ENCODE measurements at places on chromosomes 2 and 18. TPM values are rescaled to one million over a fixed set of nuclear protein-coding genes. Genes with fewer than 3 reads are reported as not detected.

DNA sequence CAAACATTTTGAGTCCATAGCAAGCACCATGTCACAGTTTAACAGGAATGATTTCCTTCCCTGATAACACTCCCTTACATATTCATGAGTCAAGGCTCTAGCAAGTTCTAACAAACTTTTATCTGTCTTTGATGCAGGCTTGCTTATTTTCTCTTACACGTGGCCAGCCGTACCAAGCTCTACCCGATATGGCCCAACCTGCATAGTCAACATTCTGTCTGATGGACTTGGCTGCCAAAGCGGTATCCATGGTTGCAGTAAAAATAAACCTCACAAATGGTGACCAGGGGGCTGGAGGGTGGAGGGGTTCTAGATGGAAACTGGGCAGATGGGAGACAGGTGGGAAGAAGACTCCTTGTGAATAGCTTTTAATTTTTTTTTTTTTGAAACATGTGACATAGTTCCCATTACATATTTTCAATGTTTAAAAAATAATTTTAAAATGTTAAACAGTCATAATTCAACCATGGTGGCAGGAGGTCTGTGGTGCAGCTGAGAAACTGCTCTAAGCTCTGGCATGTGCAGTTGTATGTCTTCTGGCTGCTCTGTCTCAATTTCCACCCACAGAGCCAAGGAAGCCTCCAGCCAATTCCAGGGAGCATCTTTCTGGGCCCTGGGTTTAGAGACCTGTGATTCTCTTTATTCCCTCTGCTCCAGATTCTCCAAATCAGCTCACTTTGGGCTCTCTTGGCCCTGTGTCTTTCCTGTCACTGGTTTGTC is 20.7 kb upstream of the CXCR1 start:
- no peak for DNase-seq

GRCh38 chr18:23266717-23267446 is 131.6 kb downstream of the CABLES1 start:
- no peak for DNase-seq

DNA sequence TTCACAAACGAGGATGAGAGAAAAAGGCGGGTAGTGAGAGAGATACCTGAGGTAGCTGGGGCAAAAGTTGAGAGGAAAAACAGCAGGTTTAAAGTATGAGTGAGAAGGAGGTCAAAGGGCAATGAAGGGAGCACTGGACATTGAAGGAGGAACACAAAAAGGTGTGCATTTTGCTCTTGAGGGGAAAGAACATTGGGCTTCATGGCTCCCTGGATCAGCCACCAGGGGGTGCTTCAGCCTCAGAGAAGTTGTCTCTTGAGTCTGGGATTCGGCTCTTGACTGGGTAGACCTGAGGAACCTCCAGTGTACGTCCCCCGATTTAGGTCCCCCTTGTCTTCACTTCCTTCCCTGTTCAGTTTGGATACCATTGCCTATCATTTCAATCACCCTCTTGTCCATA is 128.5 kb downstream of the RAPGEF4 start:
- no peak for DNase-seq

- no peak for DNase-seq
Observed at GRCh38 chr2:209680596-209680995, 91.0 kb upstream of the UNC80 start.

- no peak for DNase-seq
Observed at GRCh38 chr2:129069875-129070594, 751.4 kb upstream of the HS6ST1 start.

DNA sequence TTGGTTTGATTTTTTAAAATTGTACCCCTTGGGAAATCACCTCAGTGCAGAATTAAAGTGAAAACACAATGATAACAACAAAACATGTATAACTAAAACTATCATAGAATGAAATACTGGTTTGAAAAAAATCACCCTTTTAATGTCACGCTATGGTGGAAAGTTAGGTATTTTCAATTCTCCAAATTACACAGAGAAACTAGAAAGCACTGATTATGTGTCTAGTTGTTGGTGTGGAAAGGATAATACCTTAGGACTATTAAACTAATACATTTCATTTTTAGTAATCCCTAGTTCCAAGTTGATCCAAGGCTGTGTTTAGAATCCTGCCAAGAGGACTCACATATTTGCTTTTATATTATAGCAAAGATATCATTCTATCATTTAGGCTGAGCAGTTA is 71.2 kb downstream of the NUP35 start:
- DNase-seq: no peak

DNA sequence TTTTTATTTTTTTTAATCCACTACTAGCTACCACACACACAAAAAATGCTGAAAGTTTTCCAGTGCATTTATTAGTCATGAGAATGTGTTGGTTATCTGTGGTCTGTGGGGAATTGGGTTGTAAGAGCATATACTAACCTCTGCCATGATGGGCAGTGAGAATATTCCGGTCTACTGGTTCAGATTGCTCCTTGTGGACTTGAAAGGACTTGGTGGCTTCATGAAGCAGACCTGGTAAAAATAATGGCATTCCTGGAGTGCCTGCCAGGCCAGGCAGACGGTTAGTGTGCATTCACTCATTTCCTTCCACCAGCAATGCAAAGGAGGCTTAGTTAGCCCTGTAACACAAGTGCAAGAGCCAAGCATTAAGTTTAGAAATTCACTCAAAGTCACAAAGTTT is 150.8 kb downstream of the THSD7B start:
- no peak for DNase-seq

DNA sequence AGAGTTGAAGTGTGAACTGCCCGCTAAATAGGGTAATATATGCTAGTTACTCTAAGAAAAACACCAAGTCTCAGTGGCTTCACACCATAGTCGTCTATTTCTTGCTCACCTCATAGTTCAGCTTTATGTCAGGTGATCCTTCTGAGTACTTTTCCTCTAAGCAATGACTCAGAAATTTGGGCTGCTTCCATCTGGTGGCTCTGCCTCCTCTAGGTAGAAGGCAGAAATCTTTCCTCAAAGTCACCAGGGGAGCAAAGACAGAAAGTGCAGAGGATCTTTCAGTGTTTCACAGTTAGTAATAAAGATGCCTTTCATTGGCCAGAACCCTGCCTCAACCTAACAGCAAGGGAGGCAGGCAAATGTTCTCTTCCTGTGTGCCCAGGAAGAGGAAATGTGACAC is 17.3 kb downstream of the CDH20 start:
- no peak for DNase-seq

DNA sequence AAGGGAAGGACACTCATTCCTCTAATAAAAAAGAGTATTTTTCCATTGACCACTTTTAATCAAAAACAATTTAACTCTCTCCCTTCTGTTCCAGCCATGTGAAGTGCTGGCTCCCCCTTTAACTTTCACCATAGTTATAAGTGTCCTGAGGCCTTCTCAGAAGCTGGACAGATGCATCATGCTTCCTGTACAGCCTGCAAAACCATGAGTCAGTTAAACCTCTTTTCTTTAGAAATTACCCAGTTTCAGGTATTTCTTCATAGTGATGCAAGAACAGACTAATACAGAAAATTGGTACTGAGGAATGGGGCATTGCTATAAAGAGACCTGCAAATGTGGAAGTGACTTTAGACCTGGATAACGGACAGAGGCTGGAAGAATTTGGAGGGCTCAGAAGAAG is 643.6 kb upstream of the DDX18 start:
- no peak for DNase-seq

- DNase-seq: no peak
Observed at GRCh38 chr2:198763793-198764192, 693.9 kb downstream of the SATB2 start.

DNA sequence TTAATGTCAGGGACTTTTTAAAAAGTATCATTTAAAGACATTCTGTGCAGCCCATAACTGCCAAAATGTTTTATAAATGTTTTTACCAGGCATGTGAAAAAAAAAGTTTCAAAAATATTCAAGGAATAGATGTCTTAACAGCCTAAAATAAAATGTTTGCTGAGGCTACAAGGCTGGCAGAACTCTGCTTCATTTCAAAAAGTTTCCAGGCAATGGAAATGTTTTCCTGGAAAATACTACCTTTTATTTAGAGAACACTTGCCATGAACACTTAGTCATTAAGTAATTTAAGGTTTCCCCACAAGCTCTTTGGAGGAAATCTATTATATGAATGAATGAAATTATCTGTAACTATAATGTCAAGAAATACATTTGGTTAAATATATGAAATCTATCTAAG is 68.8 kb downstream of the THADA start:
- no peak for DNase-seq

DNA sequence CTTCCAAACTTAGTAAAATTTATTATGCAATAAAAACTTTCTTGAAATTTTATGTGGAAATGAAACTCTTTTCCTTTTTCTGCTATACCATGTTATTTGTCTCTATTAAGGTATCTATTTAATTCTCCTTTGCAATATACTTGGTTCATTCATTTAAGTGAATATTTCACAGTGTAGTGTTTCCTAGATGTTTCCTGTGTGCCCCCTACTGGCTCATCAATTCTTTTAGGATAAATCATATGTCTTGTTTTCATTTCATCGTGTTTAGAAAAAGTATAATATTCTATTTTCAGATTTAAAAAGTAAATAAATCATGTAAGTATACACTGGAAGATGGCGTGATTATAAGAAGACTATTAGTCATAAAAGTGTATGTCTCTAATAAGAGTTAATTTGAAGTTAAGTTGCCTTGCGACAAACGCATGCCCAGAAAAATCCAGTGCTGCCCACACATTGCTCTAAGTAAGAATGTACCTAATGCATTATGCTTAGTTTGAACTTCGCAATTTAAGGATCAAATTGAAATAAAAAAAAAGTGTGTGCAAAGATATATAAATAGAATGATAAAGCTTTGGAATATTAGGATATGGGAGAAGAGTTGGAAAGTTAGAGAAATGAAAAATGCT is 525.4 kb downstream of the KCNJ3 start:
- no peak for DNase-seq

GRCh38 chr2:97706112-97706511 is 7.3 kb upstream of the ZAP70 start:
- DNase-seq: no peak

DNA sequence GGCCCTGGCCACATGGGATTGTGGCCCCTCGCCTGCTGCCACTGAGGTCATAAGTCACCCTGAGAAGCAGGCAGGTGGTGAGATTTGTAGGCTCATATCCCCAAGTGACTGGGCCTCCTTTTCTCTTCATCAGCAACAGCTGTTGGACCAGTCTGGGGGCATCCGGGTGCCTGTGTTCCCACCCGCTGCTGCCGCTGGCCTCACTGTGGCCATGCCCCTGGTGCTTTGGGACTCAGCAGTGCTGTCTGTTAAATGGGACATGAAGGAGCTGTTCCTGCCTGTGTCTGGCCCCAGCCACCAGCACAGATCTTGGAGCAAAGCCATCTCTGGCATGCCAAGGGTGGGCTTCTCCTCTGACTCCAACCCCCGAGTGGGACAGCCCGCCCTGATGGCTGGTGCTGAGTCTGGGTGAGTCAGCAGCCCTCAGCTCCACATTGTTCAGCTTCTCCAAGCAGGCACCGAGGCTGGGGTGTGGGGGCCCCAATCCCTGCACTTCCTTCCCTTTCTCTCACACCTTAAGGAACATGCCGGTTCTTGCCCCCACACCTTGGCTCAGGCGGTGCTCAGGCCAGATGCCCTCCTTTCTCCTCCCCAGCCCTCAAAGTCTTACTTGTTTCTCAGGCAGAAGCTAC is 207.9 kb downstream of the GLI2 start:
- DNase-seq: no peak

GRCh38 chr2:48347712-48348111 is 182.2 kb upstream of the STON1 start:
- DNase-seq: no peak

DNA sequence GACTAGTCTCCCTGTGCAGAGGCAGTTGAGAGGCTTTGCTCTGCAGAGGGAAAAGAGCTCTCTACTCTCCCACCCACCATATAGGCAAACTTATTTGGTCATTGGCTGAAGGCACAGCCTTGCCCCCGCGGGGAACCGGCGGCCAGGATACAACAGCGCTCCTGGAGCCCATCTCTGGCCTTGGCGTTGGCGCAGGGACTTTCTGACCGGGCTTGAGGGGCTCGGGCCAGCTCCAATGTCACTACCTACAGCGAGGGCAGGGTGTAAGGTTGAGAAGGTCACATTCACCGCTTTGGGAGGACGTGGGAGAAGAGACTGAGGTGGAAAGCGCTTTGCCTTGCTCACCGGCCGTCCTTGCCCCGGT is 2.2 kb downstream of the ONECUT2 start:
- no peak for DNase-seq

DNA sequence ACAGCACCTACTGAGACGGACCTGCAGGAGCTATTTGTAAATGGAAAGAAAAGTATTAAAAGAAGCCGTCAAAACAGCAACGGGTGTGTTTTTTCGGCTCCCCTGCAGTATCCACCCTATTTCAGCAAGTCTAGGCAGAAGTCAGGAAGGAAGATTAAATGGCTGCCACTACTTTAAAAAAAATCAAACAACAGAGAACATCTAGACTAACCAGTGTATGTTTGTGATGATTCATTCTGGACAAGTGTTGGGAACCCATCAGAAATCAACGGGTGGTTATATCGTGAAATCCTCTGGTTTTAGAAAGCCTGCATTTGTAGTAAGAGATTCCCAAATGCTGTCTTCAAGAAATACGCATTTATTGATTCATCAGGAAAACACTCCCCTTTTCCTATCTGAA is 9.0 kb downstream of the PMAIP1 start:
- DNase-seq: no peak

- no peak for DNase-seq
Observed at GRCh38 chr2:174856447-174856846, 92.2 kb upstream of the CHRNA1 start.

DNA sequence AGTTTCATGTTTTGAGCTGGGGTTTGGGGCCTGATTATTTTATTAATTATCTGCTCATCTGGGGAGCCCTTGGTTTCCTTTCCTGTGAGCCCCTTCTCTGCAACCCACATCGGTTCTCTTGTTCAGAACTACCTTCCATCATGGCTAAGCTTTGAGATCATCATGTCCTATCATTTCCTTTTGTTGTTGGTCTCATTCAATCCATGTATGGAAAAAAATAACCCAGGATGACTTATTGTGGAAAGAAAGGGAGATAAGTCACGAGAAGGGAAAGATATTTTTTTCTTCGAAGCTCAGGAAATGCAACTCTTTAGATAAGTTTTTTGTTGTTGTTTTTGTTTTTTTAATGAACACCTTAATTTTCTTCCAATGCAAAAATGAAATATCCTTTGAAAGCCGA is 43.7 kb downstream of the EHD3 start:
- DNase-seq: no peak

EDAR gene
- total RNA-seq: 0.37 TPM

LOXHD1 gene
- 1.5 TPM for total RNA-seq

OSBPL6 gene
- total RNA-seq: 0.42 TPM

CNRIP1 gene
- total RNA-seq: not detected

TMEM131 gene
- 43.2 TPM for total RNA-seq

PGAP1 gene
- 17.7 TPM for total RNA-seq

ASXL2 gene
- 33.9 TPM for total RNA-seq

GPR55 gene
- total RNA-seq: 8.3 TPM

INO80C gene
- 20.9 TPM for total RNA-seq
